ENCODE measurements at places on chromosomes 7 and 10.

GRCh38 chr10:4427532-4427931 lies 398.5 kb upstream of the AKR1E2 start:
- DNase-seq, result no peak

- no peak for DNase-seq
Observed at GRCh38 chr10:6353526-6353925, 150.8 kb downstream of the PFKFB3 start.

GRCh38 chr7:137390076-137390475 lies 46.5 kb upstream of the PTN start:
- DNase-seq, result peak; percentile 64

DNA sequence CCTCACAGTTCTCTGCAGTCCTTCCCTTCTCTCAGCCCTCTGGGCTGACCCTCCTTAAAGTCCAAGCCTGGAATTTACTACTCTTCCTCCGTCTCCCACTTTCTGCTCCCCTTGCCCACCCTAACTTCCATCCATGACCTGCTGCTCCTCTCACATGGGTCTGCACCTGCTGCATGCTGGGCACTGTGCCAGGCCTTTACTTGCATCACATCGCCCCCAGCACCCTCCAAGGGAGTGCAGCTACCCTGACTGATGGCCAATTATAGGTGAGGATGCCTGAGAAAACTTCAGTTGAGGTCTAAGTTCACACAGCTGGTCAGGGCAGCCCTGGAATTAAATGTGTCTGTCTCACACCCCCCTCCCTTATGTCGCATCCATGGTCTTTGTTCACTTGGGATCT lies 53.6 kb upstream of the ZPBP start:
- peak; percentile 84 for DNase-seq

DNA sequence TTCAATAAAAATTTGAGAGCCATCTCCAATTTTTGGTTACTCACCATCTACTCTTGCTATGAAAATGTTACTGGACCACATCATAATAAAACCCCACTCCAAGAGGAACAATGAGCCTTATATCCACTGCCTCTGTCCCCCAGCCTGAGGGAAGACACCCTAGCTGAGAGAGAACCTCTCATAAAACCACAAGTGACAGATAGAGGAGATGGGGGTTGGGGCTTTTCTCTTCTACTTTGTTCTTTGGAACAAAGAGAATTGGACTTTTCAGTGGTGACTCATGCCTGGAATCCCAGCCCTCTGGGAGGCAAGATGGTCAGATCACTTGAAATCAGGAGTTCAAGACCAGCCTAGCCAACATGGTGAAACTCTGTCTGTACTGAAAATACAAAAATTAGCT lies 27.6 kb upstream of the TAS2R16 start:
- no peak for DNase-seq

- no peak for DNase-seq
Observed at GRCh38 chr10:93206652-93207051, 133.0 kb downstream of the CYP26A1 start.

DNA sequence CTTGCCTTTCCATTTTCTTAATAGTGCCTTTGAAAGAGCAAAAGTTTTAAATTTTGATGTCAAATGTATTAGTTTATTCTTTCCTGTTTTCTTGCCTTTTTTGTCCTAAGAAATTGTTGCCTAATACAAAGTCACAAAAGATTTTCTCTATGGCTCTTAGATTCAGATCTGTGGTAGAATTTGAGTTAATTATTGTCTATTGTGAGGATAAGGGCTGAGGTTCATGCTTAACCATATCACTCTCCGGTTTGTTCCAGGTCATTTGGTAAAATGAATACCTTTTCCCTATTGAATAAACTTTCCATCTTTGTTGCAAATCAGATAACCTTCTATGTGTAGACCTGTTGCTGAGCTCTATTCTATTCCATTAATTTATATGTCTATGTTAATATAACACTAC lies 96.0 kb downstream of the NOD1 start:
- DNase-seq, result no peak

GRCh38 chr10:8659982-8660381 lies 605.5 kb downstream of the GATA3 start:
- no peak for DNase-seq

DNA sequence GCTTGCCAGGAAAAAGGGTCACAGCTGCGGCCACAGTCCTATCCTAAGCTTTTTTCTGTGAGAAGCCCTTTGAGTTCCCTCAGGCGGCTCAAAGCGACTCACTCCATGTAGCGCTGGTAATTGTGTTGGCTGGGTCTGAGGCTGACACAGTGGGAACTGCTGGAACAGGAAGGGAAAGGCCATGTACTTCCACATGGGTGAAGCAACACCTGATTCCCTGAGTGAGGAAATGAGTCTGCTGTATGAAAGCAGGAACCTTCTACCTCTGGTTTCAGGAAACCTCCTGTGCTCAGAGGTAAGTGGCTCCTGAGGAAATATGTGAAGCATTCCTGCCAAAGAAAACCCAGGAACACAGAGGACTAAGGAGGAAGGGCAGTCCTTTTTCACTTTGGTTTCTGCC lies 734.6 kb upstream of the SORCS1 start:
- no peak for DNase-seq

GRCh38 chr7:41890631-41891274 lies 187.9 kb upstream of the INHBA start:
- no peak for DNase-seq

GRCh38 chr7:4196121-4196819 lies 485.8 kb upstream of the FOXK1 start:
- no peak for DNase-seq

GRCh38 chr7:153320681-153321080 lies 561.1 kb downstream of the ACTR3B start:
- no peak for DNase-seq

DNA sequence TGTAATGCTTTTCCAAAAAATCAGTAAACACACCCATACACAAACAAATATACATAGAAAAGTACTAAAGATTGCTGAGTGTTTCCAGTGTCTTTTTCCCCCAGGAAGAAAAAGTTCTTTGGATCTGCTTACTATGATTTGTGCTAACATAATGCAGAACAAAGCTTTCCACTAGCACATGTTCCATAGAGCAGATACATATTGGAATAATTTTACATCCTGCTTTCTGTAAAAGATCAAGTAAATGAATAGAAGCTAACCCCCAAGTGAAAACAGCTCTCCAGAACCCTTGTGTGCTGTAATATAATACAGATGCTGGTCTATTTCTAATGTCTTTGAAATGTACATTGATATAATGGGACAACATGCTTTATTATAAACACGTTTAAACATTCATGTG lies 125.5 kb downstream of the PON1 start:
- DNase-seq, result no peak

DNA sequence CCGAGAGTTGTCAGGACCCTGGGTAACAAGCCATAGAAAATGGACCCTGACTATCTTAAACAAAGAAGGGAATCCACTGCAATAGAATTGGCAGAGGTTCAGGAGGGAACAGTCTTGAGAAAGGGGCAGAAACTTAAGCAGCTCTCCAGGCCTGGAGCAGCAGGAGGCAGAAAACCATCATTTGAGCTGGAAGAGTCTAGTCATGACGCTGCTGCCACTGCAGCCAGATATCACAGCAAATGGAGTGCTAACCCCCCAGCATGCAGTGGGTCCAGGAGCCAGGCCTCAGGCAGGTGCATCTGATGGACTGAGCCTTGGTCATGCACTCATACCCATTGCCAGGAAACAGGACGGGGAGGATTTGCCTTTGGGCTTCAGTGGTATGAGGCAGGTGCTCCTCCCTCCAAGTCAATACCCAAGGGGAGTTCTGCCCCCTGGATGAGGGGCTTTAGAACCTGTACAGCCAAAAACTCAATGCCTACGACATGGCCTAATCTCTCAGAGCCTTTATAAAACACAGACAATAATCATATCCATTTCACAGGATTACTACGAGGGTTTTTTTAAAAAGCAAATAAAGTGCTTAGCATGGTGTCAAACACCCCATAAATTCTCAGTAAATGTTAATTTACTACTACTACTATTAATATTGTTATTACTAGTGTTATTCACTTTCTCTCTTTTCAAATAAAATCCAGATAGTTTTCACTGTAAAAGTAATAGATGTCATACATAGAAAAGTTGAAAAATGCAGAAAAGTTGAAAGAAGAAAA lies 30.7 kb downstream of the DUSP5 start:
- DNase-seq, result no peak

DNA sequence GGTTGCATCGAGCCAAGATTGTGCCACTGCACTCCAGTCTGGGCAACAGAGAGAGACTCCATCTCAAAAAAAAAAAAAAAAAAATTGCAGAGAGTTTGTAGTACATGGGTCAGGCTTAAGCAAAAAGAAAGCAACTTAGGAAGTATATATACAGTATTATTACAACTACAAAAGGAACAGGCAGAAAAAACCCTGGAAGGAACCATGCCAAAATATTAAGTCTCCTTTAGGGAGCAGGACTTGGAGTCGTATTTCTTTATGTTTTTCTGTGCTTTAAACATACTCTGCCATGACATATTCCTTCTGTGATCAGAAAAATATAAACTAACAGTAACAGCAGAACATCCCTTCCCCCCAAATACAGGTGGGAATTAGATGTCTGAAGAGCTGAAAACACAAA lies 144.4 kb downstream of the CUX1 start:
- no peak for DNase-seq

- no peak for DNase-seq
Observed at GRCh38 chr7:131225619-131226513, 101.8 kb upstream of the MKLN1 start.

DNA sequence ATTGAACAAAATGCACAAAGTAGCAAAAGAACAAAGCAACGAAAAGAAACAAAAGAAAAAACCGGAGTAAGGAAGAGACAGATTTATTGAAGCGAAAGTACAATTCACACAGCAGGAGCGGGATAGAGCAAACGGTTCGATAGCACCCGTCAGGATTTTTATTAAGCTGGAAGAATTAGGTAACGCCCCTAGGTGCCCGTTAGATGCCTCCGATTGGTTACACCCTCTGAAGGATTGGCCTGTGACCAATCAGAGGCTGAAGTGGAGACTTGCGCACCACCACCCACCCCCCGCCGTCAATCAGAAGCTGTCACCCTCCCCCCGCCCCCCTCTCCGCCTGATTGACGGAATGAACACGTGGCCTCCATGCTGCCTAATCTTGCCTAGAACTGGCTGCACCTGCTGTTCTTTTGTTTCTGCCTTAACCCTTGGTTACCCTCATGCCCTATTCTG lies 16.8 kb downstream of the OCM2 start:
- peak; percentile 55 for DNase-seq

- DNase-seq, result no peak
Observed at GRCh38 chr10:37289833-37290464, 164.6 kb downstream of the ANKRD30A start.

- no peak for DNase-seq
Observed at GRCh38 chr7:129646369-129647021, 35.0 kb downstream of the NRF1 start.

GRCh38 chr7:155850766-155851678 lies 38.8 kb upstream of the SHH start:
- no peak for DNase-seq

- DNase-seq, result no peak
Observed at GRCh38 chr10:33113466-33113865, 155.4 kb upstream of the ITGB1 start.

DNA sequence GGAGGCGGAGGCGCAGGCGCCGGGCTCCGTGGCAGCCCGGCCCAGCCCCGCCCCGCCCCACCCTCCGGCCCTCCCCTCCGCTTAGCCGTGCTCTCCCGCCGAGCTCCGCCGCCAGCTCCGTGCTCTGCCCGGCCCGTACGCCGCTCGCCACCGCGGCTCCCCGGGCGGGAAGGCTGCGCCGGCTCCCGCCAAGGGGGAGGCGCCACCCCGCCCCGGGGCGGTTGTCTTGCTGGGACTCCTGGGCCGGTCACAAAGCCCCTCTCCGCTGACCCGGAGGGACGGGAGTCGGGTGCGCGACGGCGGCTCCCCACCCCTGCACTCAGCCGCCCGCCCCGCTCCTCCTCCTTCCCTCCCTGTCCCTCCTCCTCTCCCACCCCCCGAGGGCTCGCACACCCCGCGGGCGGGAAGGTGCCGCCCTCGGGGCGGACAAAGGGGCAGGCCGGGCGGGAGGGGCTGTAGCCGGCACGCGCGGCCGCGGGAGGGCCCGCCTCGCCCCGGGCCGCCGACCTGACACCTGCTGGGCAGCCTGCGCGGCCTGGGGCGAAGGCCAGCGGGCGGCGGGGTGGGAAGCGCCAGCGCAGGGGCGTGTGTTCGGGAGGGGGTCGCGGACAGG lies 11.5 kb upstream of the SP8 start:
- DNase-seq, result peak; percentile 65

DNA sequence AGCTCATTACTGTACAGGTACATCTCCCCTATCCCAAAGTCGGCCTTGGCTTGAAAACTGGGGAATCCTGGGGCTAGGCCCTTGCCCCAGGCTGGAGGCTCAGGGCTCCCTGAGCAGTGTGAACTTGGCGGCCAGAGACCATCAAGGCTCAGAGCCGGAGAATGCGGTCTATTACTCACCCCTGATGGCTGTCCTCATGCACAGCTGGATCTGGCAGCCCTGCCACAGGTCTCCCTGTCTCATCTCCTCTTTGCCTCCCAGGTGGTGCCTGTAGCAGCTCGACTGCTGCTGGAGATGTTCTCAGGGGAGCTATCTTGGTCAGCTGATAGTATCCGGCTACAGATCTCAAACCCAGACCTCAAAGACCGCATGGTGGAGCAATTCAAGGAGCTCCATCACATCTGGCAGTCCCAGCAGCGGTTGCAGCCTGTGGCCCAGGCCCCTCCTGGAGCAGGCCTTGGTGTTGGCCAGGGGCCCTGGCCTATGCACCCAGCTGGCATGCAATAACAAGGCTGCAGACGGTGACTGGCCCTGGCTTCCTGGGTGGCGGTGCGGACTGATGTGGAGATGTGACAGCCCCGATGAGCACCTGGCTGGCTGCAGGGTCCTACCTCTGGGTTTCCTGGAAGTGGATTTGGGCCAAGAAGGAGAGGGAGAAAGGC lies 10.7 kb downstream of the IRF5 start:
- no peak for DNase-seq

DNA sequence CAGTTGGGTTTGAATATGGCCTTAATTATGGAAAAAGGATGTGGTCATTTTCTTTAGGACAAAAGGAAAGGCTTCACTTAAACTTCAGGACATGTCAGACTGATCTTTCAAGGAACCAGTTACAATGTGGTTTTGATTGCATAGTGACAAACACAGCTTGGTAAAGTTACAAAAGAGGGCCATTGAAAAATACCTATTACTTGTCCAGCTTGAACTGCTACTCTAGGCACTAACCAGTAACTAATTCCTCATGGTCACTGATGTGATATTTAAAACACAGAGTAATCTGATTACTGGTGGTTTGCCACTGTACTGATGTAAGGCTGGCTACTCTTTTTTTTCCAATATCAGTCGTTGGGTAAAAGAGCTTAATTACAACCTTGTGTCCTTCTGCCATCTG lies 22.6 kb downstream of the TES start:
- no peak for DNase-seq

GRCh38 chr10:48774416-48775205 lies 89.9 kb downstream of the WDFY4 start:
- DNase-seq, result no peak

All from NCI-H1105 (cell line).